ENCODE measurements at places on chromosomes 1 and 21.
A peak's percentile ranks its signal among the peaks of the same experiment; 100 is the strongest.

- DNase-seq, result peak; percentile 26
Measured at GRCh38 chr1:50333595-50333974, 89.7 kb downstream of the DMRTA2 start.

GRCh38 chr1:184033711-184034167, 3.8 kb downstream of the COLGALT2 start:
- DNase-seq, result no peak

- DNase-seq, result no peak
Measured at GRCh38 chr21:32698971-32699693, 28.7 kb downstream of the SYNJ1 start.

GRCh38 chr1:177239792-177240191, 69.0 kb downstream of the BRINP2 start:
- DNase-seq, result no peak

GRCh38 chr1:27593678-27594563, 10.0 kb downstream of the AHDC1 start:
- DNase-seq, result no peak

DNA sequence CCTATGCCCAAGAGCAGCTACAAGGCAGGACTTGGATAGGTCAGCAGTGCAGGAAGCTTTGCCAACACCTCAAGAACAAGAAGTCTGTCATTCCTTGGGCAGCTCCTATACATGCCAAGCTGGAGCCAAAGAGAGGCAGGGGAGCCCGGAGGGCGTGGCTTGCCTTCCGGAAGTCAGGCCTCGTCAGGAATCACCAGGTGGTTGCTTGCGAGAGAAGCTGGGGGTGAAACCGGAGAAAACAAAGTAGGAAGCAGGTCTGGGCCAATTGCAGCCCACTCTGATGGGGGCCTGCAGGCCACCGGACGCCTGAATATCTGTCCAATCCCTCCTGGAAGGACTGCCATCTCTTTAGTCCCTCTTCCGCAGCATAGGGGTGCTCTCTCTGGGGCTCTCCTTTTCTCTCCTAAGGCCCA, 794 bp upstream of the FAM76A start:
- no peak for DNase-seq

Measured in naive thymus-derived CD4-positive, alpha-beta T cell (primary cell).